ENCODE measurements at places on chromosomes 16 and 17.

GRCh38 chr16:2912330-2913199 lies 834 bp downstream of the FLYWCH1 start:
- DNase-seq: no peak

GRCh38 chr17:76877437-76877836 lies 9.2 kb downstream of the MGAT5B start:
- DNase-seq: no peak

DNA sequence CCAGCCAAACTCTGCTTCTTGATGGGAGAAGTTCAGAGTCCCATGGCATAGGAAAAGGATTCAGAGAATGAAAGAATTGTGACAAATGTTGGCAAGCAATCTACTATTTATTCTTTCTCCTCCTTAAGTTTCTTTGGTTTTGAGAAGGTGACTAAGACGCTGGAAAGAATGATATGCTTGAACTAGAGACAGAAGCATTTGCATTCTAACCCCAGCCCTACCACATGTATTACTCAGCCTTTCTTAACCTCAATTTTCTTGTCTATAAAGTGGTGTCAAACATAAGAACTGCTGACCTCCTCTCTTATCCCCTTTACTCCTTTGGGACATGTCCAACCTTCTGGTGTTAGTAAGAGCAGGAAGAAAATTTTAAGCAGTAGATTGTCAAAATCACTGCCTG lies 124.7 kb downstream of the HS3ST2 start:
- no peak for DNase-seq

- DNase-seq: no peak
Observed at GRCh38 chr17:45575126-45575885, 84.8 kb upstream of the PLEKHM1 start.

- no peak for DNase-seq
Observed at GRCh38 chr16:7843261-7843660, 510.6 kb downstream of the RBFOX1 start.

GRCh38 chr17:59311051-59311468 lies 20.4 kb upstream of the YPEL2 start:
- DNase-seq: no peak

GRCh38 chr16:86755571-86756006 lies 177.2 kb downstream of the FOXL1 start:
- DNase-seq: no peak

- DNase-seq: no peak
Observed at GRCh38 chr16:8847145-8847544, 21.7 kb downstream of the CARHSP1 start.

DNA sequence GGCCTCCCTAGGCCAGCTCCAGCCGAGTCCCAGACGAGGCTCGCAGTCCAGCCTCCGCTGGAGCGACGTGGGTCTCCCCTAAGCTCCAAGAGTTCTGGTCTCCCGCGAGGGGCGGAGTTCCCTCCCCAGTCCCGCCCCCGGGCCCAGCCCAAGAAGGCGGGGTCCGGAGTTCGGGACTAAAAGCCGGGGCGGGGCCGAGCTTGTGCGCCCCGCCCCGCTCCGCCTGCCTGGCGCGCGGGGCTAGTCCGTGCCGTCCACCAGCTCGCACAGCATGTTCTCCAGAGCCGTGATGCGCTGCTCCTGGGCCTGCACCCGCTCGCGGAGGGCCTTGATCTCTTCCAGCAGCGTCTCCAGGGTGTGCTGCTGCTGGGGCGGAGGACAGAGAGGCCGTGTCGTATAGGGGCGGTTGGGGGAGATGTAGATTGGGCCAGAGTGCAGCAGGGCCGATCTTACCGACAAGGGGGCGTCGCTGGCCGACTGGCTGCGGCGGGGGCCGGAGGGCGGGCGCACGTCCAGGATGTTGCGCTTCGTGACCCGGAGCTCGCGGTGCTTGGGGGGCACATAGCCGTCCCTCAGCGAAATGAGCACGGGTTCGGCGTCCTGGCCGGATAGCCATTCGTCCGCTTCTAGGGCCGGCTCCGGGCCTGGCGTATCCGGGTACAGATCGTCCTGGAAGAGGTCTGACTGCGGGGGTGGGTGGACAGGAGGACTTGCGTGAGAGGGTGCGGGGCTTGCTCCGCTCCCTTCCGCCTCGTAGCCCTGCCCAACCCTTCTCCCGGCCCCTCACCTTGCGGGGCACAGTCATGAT lies 7.0 kb downstream of the CORO6 start:
- peak; percentile 43 for DNase-seq

DNA sequence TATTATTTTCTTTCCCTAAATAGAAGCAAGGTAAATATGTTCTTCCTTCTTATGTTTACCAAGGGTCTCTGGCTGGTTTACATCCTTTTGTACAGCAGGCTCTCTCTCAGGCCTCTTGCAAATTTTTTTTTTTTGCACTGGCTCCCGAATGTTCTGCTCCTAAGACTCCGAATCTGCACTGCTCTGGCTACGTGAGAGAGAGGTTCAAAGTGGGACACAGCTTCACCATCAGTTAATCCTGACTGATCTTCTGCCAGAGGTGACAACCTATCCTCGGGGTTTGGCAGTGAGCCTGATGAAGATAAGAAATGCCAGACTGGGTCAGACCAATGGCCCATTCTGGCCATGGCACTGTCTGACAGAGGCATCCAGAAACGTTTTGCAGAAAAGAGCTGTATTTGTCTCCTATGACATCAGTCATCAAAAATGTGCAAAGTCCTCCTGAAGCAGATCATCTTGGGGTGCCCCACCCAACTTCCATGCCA lies 136.9 kb downstream of the GRIN2A start:
- no peak for DNase-seq

- no peak for DNase-seq
Observed at GRCh38 chr17:40315678-40316570, 6.9 kb downstream of the RARA start.

GRCh38 chr17:8081876-8082275 lies 5.6 kb downstream of the ALOX12B start:
- no peak for DNase-seq

DNA sequence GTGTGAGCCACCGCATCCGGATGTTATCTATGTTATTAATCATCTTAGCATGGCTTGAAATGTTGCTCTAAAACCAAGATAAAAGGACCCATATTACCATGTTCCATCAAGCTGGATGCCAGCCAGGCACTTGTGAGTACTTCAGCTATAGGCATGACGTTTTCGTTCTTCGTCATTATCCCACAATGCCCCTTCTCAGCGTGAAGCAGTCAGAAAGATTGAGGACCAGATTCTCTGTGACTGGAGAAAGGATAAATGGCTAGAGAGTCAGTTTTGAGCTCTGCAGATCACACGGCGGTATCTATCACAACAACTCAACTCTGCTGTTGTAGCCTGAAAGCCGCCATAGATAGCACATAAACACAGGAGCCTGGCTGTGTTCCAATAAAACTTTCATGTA lies 29.8 kb upstream of the LCMT1 start:
- no peak for DNase-seq

DNA sequence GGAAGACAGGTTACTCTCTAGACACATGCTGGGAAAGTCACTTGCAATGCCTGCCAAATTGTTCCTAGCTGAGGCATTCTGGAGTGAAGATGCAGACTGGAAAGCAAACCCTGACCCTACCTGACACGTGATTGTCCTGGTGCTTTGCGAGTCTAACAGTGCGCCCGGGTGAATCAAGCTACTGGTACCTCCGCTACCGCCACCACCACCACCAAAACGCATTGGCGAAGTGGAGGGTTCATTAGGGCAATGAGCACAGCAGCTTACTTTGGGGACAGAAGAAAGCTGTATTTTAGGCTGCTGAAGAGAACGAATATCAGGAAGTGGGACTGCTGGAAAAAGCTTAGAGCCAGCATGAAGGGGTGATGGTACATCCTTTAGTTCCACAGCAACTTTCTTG lies 7.0 kb downstream of the MARF1 start:
- DNase-seq: no peak

DNA sequence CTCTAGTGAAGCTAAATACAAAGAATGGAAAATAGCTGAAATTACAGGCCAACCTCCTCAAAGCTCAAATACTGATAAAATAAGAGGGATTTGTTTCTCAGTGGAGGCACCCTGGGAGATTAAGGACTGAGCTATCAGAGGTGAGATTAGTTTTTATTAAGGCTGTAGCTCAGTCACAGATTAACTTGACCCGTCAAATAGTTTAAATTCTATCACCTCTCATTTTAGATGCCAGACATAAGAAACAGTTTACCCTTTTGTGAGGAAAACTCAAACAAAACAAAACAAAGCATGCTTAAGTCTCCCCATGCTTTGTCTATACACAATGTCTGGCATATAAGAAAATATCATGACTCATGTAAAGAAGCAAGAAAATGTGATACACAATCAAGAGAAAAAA lies 208.3 kb upstream of the PMFBP1 start:
- DNase-seq: no peak

DNA sequence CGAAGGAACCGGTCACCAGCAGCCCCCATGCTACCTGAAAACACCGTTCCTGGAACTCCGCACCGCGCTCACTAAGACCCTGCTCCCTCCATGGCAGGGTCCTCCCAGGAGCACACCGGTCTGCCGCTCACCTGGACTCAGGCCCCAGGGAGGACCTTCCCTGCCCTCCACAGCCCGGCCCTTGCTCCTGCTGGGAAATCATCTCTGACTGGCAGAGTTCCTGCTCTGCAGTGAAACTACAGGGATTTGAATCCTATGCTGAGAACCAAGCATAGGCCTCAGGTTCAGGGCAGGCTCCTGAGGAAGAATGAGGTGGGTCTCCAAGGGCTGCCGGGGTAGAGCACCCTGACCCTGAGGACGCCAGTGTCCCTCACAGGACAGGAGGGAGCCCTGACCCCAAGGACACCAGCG lies 88.5 kb downstream of the KCNJ12 start:
- DNase-seq: no peak

DNA sequence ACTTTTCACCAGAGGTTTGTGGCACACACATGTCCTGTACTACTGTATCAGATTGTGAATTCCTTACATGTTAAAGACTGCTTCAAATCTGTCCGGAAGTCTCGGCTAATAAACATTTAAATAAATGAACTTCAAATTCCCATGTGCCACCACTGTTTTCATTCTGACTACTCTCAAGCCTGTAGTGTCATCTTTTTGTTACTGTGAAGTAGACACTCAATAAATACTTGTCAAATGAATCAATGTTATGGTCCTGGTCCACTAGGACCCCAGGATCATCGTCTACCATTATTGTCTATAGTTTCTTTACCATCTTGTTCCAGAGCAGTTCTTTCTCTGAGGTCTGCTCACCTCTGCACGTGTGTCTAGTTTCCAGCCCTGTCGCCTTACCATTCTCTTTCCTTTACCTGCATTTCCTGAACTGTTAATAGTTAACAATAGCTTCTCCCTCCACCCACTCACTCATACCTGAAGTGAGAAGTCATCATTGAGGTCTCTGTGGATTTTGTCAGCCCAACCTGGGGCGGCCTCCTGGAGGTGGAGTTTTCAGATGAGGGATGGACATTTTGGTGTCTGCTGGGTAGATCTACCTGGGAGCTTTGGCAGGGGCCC lies 333.0 kb downstream of the SEC14L1 start:
- DNase-seq: no peak

DNA sequence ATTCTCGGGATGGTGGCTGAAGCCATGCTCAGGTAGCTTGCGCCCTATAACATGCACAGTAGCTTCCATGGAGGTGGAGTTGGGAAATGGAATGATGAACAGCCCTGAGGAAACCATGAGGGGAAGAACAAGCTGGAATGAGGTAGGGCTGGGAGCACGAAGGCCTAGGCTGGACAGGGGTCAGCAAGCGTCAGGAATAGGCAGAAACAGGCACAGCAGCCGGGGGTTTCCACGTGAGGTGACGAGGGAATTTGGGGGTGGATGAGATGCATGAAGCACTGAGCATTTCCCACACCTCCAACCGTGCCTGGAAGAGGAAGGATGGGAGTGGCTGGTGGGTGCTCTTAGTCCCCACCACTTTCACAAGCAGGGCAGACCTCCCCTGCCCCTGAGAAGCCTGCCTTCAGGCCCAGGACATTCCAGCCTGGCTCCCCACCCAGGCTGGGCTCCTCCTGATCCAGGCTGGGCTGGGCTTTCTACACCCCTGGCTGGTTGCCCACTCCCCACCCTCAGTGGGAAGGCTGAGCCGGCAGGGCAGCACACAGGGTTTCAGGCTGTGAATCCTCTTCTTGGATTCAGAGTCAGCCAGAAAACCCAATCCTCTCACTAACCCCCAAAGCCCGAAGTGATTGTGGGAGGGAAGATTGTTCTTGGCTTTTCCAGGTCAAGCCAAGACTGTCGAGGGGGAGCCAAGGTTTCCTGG lies 21.9 kb downstream of the PLEKHG4 start:
- no peak for DNase-seq

GRCh38 chr16:3295783-3296182 lies 9.4 kb downstream of the TIGD7 start:
- DNase-seq: no peak

DNA sequence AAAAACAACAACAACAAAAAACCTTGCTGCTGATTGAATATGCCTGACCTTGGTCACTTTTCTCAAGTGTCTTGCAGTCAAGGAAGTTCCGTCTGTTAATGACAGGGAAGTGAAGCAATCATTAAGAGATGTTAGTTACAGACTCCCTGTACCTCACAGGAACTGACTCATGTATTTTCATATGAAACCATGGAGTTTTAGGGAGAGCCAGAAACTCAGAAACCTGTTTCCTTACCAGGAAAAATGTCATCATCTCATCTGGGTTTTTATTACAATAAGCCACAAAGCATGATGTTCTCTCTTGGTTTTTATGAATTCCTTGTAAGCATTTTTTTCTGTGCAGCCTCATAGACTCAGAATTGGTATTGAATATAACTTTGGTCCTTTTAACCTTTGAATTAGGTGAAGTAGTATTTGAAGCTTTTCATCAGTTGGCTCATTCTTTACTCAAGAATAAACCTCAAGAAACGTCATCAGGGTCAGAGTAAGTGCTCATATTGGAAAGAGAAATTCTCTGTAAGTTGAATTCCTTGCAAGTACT lies 10.3 kb downstream of the LYRM1 start:
- DNase-seq: no peak

- no peak for DNase-seq
Observed at GRCh38 chr17:74147056-74147835, 56.2 kb upstream of the RPL38 start.

- no peak for DNase-seq
Observed at GRCh38 chr17:6477831-6478383, 33.7 kb downstream of the PIMREG start.

DNA sequence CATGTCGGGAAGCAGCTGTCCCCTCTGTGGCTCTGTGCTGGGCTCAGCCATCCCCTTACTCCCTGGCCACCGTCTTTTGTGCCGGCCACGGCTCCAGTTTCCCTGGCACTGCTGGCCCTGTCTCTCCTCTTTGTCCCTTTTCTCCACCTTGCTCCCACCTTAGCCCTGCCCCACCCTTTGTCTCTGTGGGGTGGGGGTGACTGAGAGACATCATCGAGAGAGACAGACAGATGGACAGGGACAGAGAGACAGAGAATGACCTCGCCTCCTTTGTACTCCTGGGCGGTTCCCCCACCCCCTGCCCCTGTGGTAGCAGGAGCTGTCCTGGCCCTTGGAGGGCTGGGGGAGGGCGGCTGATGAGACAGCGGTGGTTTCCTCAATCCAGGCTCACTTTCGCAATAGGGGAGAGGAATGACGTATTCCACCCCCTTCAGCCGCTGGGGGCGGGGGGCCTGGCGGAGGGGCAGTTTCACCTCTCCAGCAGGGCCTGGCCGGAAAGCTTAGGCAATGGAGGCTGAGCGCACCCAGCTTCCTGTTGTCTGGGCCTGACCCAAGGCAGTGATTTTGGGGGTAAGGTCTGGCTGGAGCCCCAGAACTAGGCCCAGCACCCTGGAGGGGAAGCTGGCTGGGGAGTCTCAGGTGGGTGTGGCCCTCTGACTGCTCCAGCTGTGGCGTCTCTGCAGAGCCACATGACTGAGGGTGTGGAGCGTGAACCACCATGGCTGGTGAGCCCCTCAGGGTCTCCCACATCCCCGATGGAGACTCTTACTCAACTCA lies 7.3 kb downstream of the FMNL1 start:
- DNase-seq: peak; percentile 61
